ENCODE measurements at places on chromosomes 11 and 22.

- DNase-seq, result no peak
Measured at GRCh38 chr22:36565686-36566085, 36.7 kb upstream of the EIF3D start.

DNA sequence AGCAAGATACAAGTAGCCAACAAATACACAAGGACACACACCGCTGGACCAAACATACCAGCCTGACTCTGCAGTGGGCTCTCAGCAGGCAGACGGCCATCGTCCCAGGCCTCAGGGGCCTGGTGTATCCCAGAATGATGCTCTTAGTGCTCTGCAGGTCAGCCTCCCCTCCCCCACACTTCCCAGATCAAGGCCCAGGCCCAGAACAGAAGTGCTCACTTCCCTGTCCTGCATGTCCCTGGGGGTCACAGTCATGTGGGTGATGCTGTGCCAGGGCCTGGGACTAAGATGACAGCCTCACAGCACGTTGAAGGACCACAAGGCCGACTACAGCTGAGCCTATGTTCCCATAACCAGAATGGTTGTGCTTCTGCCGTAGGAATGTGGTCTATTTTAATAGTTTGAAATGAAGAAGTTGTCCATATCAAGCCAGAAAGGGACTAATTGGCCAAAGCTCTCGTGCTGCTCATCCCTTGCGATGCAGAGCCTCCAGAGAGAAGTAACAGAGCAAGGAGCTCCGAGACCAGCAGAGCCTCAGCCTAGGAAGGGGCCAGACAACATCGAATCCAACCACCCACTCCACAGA, 48.6 kb downstream of the GAB4 start:
- DNase-seq, result no peak

GRCh38 chr11:107590460-107591377, at the start of gene ELMOD1:
Gene ELMOD1 (plus strand): TSS chr11:107591147. CDS start chr11:107618190, 27,043 bp downstream.
- DNase-seq, result no peak

DNA sequence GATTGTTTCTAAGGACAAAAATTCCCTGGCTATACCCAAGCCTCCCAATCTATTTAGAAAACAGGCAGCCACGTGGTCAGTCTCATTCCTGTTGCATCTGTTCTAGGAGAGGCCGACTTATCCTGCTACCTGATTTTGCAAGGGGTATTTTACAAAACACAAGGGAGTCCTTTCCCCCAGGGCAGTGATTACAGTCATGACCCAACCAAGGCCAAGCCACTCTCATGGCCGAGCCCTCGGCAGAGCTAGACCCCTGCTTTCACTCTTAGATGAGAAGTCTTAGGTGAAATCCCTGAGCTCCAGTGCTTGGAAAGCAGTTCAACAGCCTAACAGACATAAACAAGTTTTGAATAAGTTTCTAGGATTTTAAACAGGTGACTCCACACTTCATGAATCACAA, 89.0 kb upstream of the PITPNB start:
- no peak for DNase-seq

GRCh38 chr11:114684636-114685035, 6.3 kb downstream of the NXPE2 start:
- DNase-seq, result no peak

DNA sequence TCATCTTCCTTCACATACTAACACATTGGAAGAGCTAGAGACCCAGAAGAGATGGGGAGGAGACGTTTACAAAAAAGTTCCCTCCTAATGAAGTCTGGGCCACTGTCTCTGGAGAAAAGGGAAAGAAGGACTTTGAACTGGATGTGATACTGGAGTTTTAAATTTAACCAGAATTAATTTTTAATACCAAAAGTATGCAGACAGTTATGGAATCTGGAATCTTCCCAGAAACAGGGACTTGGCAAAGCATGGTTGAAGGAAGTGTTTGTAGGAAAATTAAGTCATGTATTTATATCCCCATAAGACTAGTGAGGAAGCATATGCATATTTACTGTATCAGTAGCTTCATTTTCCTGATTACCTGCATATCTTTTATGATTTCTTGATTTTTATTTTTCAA, 215.5 kb downstream of the TTC28 start:
- no peak for DNase-seq

GRCh38 chr11:13135385-13136271, 126.5 kb downstream of the RASSF10 start:
- no peak for DNase-seq

DNA sequence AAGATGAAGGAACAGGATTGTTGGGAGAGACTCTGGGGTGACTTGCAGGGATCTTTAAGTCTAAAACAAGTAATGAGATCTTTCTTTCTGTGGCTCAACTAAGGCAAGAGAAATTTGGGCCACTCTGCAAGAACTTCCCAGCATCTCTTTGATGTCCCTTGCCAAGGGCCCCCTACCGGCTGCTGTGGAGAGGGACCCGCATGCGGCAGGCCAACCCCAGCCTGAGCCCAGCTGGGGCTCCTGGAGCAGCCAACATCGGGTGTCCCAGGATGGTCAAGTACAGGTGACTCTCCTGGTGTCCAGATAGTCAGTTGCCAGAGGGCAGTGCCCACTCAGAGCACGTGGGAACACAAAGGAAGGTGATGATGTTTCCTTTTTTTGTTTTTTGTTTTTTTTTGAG, 363.2 kb downstream of the TBC1D22A start:
- no peak for DNase-seq

- DNase-seq, result no peak
Measured at GRCh38 chr22:29073618-29074275, 912 bp downstream of the KREMEN1 start.

- no peak for DNase-seq
Measured at GRCh38 chr11:17828311-17828751, 93.8 kb downstream of the KCNC1 start.

DNA sequence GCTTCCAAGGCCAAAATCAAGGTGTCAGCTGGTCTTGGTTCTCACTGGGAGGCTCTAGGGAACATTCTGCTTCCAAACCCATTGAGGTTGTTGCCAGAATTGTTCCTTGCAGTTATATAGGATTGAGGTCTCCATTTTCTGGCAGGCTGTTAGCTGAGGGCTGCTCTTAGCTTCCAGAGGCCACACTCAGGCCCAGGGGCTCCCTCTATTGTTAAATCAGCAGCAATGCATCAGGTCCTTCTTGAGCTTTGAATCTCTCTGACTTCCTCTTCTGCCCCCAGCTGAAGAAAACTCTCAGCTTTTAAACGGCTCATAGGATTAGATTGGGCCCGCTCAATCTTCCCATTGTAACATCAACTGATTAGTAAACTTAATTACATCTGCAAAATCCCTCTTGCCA, 39.3 kb upstream of the BSX start:
- DNase-seq, result peak; percentile 84

DNA sequence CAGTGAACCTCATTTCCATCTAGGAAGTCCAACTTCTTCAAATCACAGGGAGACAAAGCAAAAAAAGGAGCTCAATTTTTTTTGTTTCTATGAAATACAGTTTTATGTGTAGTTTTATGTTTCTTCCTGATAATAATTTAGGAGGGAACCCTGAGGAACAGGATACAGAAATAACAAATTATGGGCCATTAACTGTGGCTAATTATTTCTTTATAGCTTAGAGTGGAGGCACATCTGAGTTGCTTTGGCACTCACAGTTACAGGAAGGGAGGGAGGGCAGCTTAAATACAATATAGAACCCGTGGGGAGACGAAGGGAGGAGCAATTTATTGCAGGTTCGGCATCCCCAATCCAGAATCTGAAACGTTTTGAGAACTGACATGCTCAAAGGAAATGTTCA, 37.1 kb upstream of the HORMAD2 start:
- DNase-seq, result no peak

GRCh38 chr22:20591295-20591645, 83.9 kb downstream of the MED15 start:
- DNase-seq, result no peak

All from OCI-M1 (cell line).